ENCODE measurements at places on chromosomes 16 and 17. TPM values are rescaled to one million over a fixed set of nuclear protein-coding genes. Genes with fewer than 3 reads are reported as not detected.

DNA sequence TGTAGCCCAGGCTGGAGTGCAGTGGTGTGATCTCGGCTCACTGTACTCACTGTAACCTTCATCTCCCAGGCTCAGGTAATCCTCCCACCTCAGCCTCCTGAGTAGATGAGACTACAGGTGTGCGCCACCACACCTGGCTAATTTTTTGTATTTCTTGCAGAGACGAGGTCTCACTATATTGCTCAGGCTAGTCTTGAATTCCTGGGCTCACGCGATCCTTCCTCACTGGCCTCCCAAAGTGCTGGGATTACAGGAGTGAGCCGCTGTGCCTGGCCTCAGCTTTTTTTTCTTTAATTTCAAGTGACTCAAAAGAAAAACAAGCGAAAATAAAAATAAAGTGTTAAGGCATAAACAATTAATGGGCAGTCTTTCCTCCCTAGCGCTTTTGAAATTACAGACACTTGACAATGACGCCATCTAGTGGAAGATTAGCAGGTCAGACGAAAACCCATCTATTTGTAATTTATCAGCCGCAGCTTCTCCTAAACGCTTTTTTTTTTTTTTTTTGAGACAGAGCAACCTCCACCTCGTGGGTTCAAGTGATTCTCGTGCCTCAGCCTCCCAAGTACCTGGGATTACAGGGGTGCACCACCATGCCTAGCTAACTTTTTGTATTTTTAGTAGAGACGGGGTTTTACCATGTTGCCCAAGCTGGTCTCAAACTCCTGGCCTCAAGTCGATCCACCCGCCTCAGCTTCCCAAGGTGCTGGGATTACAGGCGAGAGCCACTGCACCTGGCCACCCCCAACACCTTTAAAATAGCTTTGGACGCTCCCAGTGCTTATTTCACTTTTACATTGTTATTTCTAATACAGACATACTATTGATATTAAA lies 28.1 kb upstream of the PECAM1 start:
- DNase-seq: peak; percentile 80

GRCh38 chr16:4373909-4374742 lies 2.5 kb downstream of the VASN start:
- no peak for DNase-seq

GRCh38 chr17:45739786-45740185 lies 44.3 kb upstream of the CRHR1 start:
- no peak for DNase-seq

GRCh38 chr16:23781176-23781575 lies 26.4 kb downstream of the CHP2 start:
- DNase-seq: no peak

GRCh38 chr16:28003923-28004322 lies 59.6 kb downstream of the GSG1L start:
- DNase-seq: no peak

DNA sequence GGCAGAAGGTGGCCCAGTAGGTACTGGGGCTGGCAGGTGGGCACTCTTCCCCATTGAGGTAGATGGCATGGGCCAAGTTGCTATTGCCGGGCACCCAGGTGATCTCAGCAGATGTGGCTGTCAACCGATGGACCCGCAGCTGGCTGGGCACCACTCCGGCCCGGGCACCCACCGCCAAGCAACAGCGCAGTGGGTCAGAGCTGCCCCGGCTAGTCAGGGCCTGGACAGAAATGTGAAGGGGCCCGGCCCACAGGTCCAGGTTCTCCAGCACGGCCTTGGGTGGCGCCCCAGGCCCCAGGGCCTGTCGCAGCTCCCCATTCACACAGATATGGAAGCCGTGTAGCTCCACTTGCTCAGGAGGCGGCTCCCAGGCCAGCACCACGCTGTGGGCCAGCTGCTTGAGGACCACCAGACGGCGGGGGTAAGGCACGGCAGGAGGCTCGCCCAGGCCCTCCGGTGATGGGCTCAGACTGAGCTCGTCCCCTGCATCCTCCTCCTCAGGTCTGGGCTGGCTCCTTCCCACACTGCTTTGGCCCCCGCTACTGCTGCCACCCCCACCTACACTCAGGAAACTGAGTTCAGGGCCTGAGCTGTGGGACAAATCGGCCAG lies 16.5 kb downstream of the TSPOAP1 start:
- DNase-seq: no peak

DNA sequence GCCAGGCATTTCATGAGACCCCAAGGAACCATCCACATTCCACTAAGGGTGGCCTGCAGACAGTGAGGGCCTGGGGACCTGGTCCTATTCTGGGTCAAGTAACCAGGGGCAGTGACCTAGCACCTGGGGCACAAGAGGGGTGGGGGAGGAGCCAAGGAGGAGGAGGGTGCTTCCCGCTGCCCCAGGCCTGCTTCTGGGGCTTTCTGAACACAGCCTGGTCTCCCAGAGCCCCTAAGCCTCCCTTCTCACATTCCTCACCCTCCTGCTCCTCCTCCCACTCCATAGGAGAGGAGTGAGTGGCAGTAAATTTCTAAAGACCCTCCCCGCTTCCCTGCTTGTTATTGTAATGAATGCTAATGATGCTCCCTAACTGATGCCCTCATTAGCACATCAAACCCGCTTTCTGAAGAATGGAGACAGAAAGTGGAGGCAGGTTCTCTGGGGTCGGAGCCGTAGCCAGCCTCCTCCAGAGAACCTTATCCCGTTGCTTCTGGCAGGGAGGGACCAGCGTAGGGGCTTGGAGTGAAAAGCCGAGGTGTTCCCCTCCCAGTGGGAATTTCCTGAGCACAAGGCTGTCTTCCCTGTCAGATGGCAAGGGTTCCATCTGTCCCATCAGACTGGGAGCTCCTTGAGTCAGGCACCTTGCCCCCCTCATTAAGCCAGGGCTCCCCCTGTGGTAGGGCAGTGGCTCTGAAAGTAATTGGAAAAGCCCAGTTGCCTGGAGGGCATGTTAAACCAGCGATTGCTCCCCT lies 3.7 kb upstream of the SRCIN1 start:
- no peak for DNase-seq

DNA sequence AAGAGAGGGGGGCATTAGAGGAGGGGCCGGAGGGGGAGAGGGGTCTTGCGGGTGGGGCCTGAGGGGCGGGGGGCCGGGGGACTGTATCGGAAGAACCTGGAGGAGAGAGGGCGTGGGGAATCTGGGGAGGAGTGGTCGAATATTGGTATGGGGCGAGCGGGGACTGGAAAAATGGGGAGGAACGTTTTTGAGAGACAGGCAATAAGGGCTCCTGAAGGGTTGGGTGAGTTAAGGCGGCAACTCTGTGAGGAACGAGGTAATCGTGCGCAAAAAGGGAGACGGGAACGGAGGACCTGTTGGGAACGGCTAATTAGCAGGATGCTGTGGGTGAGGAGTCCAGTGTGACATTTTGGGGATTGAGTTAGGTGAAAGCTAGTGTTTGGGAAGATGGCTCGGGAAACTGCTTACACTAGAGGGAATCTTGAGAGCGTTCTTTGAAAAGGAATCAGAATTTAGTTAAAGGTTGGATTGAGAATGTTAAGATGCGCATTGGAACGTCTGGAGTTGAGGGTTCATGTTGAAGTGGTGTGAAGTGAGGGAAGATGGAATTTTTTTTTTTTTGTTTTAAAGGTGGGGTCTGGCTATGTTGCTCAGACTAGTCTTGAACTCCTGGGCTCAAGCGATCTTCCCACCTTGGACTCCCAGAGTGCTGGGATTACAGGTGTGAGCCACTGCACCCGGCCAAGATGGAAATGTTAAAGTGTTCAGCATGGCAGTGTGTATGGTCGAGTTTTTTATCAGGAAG lies 662 bp downstream of the WIPF2 start:
- peak; percentile 68 for DNase-seq

- DNase-seq: no peak
Observed at GRCh38 chr17:55090079-55090492, 121.5 kb downstream of the STXBP4 start.

DNA sequence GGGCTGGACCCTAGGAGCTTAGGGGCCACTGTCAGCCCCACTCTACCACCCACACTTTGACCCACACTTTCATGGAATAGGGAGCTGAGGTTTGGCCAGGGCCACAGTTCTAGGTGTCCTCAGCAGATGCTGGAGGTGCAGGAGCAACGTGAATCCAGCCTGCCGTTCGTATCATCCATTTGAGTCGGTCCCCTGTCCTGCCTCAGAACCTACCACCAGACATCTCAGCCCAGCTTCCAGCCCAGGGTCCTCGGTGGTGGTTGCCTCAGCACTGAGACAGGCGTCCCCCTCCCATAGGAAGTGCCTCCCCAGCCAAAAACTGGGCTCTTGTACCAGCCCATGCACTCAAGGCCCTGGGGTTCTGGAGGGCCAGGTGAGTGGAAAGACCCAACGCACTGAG lies 359 bp upstream of the ITGAE start:
- no peak for DNase-seq

DNA sequence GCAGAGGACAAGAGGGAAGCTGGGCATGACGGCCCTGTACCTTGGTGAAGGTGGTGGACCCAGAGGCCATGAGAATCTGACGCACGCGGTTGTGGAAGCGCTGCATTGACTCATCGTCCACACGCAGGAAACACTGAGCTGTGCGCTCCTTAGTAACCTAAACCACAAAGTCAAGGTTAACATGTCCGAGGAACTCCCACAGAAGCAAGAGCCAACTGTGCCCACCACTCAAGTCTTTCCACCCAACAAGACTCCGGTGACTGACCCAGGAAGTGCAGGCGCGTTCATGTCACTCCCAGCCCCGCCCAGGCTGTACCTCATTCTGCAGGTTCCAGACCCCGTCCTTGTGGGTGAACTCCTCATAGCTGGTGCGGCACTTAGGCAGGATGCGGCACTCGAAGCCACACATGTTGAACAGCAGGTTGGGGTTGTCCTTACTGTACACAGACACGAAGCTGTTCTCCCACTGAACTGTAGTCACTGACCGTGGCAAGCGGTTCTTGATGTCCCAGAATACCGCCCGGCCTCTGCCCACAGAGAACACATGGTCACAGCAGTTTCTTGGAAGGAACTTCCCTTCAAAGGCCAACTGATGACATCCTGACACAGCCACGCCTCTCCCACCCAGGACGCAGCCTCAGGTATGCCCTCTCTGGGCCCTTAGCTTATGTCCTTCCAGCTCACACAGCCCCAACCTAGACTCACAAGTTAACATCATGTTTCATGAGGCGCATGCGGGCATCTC lies 11.5 kb downstream of the PRPF8 start:
- DNase-seq: peak; percentile 70

DNA sequence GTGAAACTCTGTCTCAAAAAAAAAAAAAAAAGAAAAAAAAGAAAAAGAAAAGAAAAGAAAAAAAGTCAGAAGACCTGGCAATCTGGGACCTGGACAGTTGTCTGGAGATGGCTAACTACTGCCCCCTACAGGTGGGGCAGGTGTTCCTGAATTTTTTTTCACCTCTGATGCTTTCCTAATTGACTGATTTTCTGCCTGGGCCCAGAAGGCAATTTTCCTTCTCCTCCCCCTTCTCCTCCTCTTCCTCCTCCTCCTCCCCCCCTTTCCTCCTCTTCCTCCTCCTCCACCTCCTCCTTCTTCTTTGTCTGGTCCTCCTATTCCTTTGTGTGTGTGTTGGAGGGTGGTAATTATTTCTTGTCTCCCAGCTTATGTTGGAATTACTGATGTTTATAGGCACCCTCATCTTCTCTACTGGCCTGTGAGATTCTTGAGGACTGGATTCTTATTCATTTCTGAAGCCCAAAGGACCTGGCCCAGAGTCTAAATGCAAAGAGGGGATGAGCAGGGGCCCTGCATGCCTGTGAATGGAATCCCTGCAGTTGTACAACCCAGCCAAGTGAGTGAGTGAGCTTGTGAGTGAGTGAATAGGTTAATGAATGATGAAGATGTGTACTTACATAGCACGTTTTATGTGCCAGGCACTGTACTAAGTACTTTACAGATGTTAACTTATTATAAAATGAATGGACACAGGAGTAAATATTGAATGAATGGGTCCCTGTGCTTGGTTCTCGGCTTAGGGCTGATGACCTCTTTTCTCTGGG lies 26.9 kb downstream of the IRX5 start:
- no peak for DNase-seq

DNA sequence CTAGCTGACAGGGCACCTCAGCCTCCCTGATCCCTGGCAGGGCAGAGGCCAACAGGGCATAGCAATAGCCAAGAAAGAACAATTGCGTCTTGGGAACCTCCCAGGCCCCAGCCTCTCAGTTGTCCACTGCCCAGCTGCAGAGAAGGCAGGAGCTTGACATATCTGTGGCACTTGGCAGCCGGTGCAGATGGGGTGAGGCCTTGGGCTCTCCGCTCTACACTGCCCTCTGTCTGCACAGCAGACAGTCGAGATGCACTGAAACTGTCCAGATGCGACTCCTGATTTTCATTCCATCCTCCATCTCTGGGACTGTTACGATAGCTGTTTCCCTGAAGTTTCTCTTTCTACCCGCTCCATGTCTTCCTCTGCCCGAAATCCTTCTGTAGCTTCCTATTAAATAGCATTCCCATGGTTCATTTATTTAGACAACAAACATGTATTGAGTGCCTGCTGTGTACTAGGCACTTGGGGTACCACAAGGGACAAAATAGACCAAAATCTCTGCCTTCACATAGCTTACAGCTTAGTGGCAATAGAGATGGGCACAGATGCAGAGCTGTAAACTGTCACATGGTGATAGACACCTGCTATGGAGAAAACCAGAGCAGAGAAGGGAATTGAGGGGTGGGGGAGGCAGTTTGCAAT lies 3.3 kb downstream of the POLR3E start:
- peak; percentile 45 for DNase-seq

DNA sequence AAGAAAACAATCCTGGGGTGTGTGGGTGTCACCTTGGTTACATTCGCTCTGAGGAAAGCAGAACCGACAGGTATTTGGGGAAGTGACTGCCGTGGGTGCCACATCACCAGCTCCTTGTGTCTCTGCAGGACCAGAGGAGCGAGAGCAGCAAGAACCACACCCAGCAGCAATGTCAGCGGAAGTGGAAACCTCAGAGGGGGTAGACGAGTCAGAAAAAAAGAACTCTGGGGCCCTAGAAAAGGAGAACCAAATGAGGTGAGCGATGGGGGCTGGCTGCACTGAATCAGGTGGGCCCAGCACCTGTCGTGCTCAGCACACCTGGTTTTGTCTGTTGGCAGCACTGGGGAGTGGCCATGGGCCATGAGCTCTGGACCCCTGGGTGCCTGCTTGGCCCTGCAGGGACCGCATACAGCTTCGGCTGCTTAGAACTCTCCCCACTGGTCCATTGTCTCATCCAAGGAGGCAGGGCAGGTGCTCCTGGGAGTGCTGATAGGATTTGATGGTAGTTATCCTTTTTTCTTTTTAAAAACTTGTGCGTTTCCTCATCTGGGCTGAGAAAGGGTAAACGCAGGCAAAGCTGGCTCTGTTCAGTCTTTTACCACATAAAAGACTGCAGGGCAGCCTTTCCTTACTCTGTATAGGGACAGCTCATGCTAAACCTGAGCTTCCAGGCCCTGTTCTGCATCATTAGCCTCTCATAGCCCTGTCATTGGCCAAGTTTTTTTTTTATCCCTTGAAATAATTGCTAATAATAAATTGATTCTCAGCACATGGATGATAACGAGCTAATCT lies 29.4 kb downstream of the HMOX2 start:
- no peak for DNase-seq

AATK gene
- total RNA-seq: 19.0 TPM

ANKFN1 gene
- not detected for total RNA-seq

SGCA gene
- 19.0 TPM for total RNA-seq

FZD2 gene
- total RNA-seq: 121 TPM

PIK3R6 gene
- total RNA-seq: not detected

WWP2 gene
- total RNA-seq: 24.3 TPM

CA7 gene
- total RNA-seq: not detected

MT3 gene
- not detected for total RNA-seq

C16orf54 gene
- total RNA-seq: not detected

FOXO3B gene
- 4.0 TPM for total RNA-seq

CCL8 gene
- not detected for total RNA-seq
